PC-9 (cell line): ENCODE measurements at places on chromosomes 13 and 19. TPM values are rescaled to one million over a fixed set of nuclear protein-coding genes. Genes with fewer than 3 reads are reported as not detected.
A peak's percentile ranks its signal among the peaks of the same experiment; 100 is the strongest.

RNF17 gene
- not detected in 2 replicates for total RNA-seq

OLFM2 gene
- 3.4 and 6.2 TPM in 2 replicates for total RNA-seq

TEX26 gene
- total RNA-seq: not detected in 2 replicates

TMEM255B gene
- 0.53 and 0.61 TPM in 2 replicates for total RNA-seq

MISP gene
- total RNA-seq: 91.6 and 101 TPM in 2 replicates

TCF3 gene
- total RNA-seq: 86.6 and 98.0 TPM in 2 replicates

LMTK3 gene
- 13.9 and 19.6 TPM in 2 replicates for total RNA-seq

DNA sequence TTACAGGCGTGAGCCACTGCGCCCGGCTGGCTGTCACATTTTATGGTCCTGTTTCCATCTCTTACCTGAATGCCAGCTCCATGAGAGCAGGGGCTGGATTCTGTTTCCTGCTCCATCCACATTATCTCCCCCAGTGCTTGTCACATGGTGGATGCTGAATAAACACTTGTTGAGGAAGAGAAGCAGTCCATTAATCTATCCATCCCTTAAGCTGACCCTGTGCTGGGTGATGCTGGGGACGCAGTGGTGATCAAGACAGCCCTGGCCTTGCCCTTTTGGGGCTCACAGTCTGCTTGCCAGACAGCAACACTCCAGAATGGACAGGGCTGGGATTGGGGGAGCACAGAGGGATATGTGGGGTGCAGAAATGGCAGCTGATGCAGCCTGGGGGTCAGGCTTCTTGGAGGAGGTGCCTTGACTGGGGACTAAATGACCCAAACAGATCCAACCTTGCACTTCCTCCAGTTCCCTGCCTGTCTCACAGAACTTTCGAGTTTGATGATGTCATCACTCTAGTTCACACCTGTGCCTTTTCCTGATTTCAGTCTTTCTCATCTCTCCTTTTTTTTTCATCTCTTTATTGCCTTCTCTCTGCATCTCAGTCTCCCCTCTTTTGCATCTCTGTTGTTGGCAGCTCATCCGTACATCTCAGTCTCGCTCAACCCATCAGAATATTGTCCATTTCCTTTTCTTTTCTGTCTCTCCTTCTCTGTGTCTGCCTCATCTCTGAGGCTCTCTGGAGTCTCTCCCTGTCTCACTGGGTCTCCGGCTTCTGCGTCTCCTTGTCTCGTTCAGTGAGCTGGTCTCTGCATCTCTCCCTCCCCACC, 4.6 kb downstream of the IRF2BP1 start:
- H3K4me3 ChIP-seq: no peak overlapping the region
- no peaks in the 10 kb centered on the region for H3K36me3 ChIP-seq
- H3K27me3 ChIP-seq: peaks cover 5% of the 10 kb centered on the region; the same call in 1 of the 2 replicates
- no peak for DNase-seq
- H3K27ac ChIP-seq: no peak overlapping the region

- peaks cover 20% of the 10 kb centered on the region for H3K27me3 ChIP-seq
- no peak overlapping the region for H3K27ac ChIP-seq
- peak overlapping the region; percentile 29; the same call in 1 of the 2 replicates for H3K4me3 ChIP-seq
- DNase-seq: peak; percentile 38
- H3K4me1 ChIP-seq: no peaks in the 10 kb centered on the region
- no peaks in the 10 kb centered on the region for H3K36me3 ChIP-seq
These were observed 11.9 kb upstream of the ZNF57 start for GRCh38 chr19:2888731-2889224.

GRCh38 chr19:6219586-6220290, 60.0 kb downstream of the MLLT1 start:
- H3K4me3 ChIP-seq: no peak overlapping the region
- no peak for DNase-seq
- H3K27me3 ChIP-seq: no peaks in the 10 kb centered on the region
- no peaks in the 10 kb centered on the region for H3K36me3 ChIP-seq
- no peaks in the 10 kb centered on the region for H3K4me1 ChIP-seq

- no peak for DNase-seq
- H3K4me3 ChIP-seq: no peak overlapping the region
- H3K27ac ChIP-seq: no peak overlapping the region
- H3K27me3 ChIP-seq: no peaks in the 10 kb centered on the region
- H3K36me3 ChIP-seq: no peaks in the 10 kb centered on the region
These were observed 27.6 kb downstream of the EDNRB start for GRCh38 chr13:77891041-77891440.

- no peak overlapping the region for H3K27ac ChIP-seq
- no peaks in the 10 kb centered on the region for H3K4me1 ChIP-seq
- peaks cover 40% of the 10 kb centered on the region for H3K27me3 ChIP-seq
- H3K36me3 ChIP-seq: no peaks in the 10 kb centered on the region
- no peak overlapping the region for H3K4me3 ChIP-seq
These were observed 5.8 kb upstream of the TSHZ3 start for GRCh38 chr19:31354799-31355664.

GRCh38 chr13:111288276-111288675, 32.2 kb upstream of the TEX29 start:
- H3K36me3 ChIP-seq: 0 out of 2 replicates have a peak, but pooled peaks cover 5% of the 10 kb centered on the region
- no peak overlapping the region for H3K4me3 ChIP-seq
- no peak for DNase-seq
- H3K27me3 ChIP-seq: no peaks in the 10 kb centered on the region
- H3K27ac ChIP-seq: no peak overlapping the region

GRCh38 chr19:49946415-49946814, 14.6 kb downstream of the SIGLEC11 start:
- peaks cover 11% of the 10 kb centered on the region; the same call in 1 of the 2 replicates for H3K27me3 ChIP-seq
- peaks cover 13% of the 10 kb centered on the region for H3K4me1 ChIP-seq
- no peak for DNase-seq
- H3K36me3 ChIP-seq: no peaks in the 10 kb centered on the region
